HS-5 (cell line): ENCODE measurements at places on chromosomes 11 and 22.

DNA sequence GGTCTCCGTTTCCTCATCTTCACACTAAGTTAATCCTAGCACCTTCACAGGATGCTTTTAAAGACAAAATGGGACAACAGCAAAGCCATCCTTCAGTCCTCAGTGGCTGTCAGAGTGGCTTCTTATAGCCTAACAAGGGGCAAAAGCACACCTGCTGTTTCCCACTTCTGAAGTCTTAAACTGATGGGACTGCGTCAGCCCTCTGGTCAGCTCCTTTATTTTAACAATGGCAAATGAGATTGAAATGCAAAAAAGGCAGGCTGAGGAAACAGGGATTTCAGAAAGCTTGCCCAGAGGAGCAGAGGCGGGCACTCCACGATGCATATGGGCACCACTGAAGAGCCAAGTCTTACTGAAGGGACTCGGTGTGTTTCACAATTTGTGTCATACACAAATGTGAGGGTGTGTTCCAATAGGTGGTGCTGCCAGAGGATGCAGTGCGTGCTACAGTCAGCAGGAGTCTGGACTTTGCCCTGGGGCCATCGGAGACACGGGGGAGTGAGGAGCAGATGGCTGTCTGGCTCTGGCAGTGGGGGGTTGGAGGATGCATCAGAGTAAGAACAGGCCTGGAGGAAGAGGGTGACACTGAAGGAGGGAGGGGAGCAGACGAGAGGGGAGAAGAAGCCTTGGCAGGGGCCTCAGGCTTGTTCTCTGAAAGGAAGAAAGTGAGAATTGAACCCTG, 47.3 kb downstream of the TENM4 start:
- no peak for DNase-seq

GRCh38 chr11:131692151-131692550, 321.7 kb downstream of the NTM start:
- DNase-seq = no peak

DNA sequence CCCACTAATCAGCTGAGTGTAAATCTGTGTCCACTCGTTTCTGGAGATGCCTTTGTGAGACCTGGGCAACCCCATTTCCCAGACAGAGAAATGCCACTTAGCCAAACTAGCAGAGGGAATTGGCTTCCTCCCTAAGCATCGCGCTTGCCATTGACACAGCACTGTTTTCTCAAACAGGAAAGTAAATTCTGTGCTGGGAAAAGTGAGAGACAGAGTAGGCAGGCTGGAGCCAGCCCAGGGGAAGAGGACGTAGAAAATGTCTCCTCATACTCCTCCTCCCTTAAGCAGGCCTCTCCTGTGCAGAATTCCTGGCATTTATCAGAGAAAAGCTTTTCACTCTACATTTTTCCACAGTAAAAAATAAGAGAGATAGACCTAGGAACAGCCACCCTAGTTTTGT, 99.1 kb upstream of the AMOTL1 start:
- no peak for DNase-seq

DNA sequence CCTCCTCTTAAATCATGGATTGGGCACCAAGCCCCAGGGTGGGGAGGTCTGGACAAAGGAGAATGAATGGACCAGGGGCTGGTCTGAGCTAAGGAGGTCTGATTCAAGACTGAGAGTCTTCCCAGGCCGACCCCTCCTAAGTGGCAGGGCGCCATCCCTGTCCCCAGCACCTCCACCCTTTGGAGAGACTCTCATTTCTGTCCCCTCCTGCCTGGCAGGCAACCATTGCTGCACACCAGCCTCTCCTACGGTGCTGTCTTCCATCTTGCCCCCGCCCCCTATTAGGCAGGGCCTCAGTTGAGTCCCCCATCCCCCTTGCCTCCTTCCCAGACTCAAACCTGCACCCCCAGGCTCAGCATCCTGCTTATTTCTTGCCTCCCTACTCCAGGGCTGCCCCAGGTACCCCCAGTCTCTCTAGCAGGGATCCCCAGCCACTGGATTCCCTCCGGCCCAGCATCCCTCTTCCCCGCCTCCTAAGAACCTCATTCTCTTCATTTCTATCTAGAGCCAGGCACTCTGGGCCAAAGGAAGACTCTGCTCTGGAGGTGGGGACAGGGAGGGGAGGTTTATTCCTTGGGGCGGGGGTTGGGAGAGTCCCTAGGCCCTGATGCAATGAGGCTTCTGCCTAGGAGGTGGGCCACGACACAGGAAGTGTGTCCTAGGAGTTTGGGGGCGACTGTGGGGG, 1.7 kb upstream of the RCOR2 start:
- no peak for DNase-seq

- DNase-seq = no peak
These were observed 9.8 kb downstream of the ARRB1 start for GRCh38 chr11:75341612-75342011.

GRCh38 chr22:48703265-48703941, 1124.3 kb downstream of the BRD1 start:
- no peak for DNase-seq

- no peak for DNase-seq
These were observed 29.0 kb downstream of the TTLL1 start for GRCh38 chr22:43060183-43060582.

GRCh38 chr11:128764424-128765095, 70.7 kb downstream of the FLI1 start:
- DNase-seq = no peak

DNA sequence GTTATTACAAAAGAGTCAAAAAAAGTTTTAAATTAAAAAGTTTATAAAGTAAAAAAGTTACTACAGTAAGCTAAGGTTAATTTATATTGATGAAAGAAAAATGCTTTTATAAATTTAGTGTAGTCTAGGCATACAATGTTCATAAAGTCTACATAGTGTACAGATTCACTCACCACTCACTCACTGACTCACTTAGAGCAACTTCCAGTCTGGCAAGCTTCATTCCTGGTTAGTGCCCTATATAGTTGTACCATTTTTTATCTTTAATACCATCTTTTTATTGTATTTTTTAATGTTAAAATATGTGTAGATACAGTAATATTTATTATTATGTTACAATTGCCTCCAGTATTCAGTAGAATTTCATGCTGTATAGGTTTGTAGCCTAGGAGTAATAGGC, 2.6 kb upstream of the MMP10 start:
- DNase-seq = no peak

DNA sequence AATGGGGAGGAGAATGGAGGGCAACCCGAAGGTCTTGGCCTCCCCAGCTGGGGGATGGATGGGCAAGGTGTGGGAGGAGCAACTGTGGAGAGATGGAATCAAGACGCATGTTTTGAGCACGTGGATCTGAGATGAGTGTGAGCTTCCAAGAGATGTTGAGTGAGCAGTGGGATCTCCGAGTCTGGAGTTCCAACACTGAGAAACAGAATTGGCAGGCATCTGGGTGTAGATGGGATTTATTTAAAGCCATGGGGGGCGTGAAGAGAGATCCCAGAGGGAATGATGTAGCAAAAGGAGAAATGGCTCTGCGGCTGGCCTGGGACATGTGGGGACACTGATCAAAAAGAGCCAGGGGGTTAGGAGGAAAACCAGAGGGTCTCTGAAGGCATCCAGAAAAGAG, 95.6 kb downstream of the KIAA1671 start:
- no peak for DNase-seq

- no peak for DNase-seq
These were observed 31.1 kb downstream of the SMCO4 start for GRCh38 chr11:93512073-93512475.

- DNase-seq = no peak
These were observed 1.5 kb downstream of the GLB1L2 start for GRCh38 chr11:134333312-134333711.
